Hematopoietic multipotent progenitor cell treated with erythropoietin and hydrocortisone succinate and interleukin-3 and kit ligand, for 8 days (in vitro differentiated cells): ENCODE measurements at places on chromosomes 3 and 15.

DNA sequence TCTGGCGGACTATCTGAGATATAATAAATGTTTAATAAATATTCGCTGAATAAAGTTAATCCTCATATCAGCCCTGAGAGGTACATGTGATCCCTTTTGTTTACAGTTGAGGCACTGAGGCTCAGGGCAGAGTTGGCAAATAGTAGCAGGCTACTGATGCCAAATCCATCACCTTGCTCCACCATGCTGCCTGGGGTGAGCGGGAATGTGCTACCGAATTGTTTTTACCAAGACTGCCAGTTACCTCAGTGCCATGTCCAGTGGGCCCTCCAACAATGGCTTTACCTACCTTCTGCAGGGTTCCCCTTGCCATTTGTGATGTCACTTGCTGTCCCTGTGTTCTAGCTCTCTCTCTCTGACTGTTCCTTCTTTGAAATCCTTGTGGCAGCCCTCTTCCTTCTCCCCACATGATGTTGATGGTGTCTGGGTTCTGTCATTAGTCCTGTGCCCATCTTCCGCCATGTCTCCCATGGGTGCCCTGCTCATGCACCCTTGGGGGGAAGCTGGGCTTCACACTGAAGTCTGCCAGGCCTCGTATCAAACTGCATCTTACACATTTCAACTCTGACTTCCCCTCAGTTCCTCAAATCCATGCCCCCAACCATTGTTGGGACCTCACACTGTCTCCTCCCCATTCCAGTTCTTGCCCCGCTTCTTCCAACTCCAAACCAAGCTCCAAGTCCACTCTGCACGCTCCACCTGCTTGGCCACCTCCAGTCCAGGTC lies 35.4 kb downstream of the SLCO2A1 start:
- DNase-seq, result no peak

DNA sequence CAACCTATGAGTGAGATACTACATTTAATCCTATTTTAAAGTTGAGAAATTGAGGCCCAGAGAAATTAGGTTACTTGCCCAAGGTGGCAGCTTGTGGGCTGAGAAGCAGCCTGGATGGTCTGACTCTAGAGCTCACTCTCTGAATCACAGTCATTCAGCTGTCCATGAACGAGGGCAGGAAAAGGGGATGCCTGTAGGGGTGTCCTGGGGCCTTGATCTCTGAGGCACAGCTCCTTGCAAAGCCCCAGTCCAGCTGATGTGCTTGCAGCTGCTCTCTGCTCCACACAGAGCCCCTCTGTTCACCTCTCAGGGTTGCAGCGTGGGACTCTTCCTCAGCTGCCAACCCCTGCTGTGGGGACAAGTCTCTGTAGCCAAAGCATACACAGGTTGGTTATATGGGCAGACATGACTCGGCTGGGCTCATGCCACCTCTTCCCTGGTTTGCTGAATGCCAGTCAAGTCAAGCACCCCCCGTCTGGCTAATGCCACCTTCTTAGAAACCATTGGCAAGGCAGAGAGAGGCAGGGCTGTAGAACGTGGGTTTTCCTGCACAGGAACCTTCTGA lies 56.8 kb downstream of the GASK1A start:
- no peak for DNase-seq

- DNase-seq, result no peak
Measured at GRCh38 chr3:195040773-195041520, 230.0 kb downstream of the XXYLT1 start.

- DNase-seq, result peak; percentile 60
Measured at GRCh38 chr3:195260280-195260905, 10.6 kb downstream of the XXYLT1 start.

DNA sequence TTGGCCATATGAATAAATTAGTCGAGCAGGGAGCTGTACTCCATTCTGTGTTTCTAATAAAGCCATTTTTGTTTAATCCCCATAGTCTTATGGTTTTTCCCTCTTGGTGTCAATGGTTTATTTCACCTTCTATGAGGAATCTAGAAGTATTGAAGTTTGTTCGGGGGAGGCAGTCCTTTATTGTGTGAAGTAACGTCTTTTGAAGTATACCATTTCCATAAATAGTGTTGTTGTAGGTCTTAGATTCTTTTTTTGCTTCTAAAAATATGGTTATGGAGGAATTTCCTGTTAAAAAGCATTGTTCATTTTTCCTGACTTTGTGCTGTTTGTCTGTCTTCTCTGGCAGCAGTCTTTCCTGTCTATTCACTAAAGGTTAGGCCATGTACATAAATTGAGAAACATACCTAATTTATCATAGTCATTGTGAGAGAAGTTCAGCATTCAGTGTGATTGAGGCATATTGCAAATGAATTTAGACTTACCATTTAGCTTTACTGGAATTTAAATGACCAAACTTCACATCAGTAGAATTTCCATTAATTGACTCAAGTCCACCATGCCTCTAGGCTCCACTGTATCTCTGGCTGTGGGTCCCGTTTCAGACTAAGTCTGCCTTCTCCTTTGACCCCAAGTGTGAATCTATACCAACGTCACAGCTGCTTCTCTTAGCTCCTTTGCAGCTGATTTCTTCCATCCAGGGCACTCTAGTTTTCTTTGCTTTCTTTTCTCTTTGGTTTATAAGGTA lies 37.3 kb downstream of the YEATS2 start:
- no peak for DNase-seq

DNA sequence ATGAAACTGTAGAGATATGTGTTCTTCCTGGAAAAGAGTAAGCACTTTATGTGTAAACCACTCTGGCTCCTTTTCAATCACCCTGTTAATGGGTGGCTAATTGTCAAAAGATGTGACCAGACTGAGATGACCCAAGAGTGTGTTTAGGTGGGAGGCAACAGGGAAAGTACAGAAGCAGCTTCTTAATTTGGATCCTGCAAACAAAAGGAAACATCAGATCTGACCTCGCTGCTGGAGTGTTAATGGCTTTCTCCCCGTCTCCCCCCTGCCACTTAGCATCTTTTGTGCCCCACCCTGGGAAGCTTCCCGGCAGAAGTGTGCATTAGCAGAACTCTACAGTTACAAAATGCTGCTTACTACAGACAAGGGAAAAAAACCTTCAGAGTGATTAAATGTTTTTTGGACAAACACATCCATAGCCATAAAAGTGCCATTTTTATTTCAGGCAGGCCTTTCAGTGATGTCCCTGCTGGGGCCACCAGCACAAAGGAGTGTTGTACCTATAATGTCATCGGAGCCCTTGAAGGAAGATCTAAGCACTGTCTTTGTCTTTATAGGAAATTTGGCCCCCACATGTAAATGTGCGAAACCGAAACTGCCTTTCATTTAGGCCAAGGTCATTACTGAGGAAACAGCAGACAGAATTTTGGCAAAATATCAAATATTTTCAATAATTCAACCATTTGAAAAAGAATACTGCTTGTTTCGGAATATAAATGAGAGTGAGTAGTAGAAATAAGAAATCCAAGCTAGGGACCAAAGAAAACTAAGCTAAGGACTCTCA lies 311.0 kb downstream of the WDR72 start:
- no peak for DNase-seq

DNA sequence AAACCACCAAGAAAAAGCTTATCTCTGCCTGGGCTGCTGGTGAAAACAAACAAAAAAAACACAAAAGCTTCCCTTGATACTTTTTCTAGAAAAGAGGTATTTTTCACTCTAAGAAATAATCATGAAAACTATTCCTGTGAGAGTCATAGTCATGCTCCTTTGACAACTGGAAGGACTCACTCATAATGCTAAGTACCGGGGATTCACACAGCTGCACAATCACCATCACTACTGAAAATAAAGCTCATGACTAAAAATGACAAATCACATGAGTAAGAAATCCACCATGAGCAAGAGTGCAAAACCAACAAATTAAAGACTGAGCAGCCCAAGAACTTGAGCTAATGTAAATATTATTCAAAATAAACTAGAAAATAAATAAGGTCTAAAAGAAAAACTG lies 10.6 kb upstream of the POU1F1 start:
- DNase-seq, result no peak

GRCh38 chr3:125200731-125201139 lies 11.8 kb downstream of the SLC12A8 start:
- no peak for DNase-seq

DNA sequence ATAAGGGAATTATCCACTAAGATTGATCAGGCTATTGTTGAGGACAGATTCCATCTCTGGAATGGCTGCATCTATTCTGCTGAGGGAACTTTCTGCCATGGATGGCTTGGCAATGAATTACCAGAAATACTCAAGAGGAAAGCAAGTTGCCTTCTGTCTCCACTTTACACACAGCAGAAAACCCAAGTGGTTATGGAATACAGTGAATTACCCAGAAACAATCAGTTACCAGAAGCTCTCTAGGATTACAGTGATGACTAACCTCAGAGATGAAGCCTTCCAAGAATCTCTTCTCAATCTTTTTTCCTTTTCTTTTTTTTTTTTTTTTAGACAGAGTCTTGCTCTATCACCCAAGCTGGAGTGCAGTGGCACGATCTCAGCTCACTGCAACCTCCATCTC lies 183.3 kb downstream of the WDR76 start:
- DNase-seq, result no peak

- no peak for DNase-seq
Measured at GRCh38 chr15:101435761-101436160, 53.7 kb downstream of the PCSK6 start.

GRCh38 chr15:77671362-77672056 lies 38.8 kb upstream of the LINGO1 start:
- no peak for DNase-seq

DNA sequence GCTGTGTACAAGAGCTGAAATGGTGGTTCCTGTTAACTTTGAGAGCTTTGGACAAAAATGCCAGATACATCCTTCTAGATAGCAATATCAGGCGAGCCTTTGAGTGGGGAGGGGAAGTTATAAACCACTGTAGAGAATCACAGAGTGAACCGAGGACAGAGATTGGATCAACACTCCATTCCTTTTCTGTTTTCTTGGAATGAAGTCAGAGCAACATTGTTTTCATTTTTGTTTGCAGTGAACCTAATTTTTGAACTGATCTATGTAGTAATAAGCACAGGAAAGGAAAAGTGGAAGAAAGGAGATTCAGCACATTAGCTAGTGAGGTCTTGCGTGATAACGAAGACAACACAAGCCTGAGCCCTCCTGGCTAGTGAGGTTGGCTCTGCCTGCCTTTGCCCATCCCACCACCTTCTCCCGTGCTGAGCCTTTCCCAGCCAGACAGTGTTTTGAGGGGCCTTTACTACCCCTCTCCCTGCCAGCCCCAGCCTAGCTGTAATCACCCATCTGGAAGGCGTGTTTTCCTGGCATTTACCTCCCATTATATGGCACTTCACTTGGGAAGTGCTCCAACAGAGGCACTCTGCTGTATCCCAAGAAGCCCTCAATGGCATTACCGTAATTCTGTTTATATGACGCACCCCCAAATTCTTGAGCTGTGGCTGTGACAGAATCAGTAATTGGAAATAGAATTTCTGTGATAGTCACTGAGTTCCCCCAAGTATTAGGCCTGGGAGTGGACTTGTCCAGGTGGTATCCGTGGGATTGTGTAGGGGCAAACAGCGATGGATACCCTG lies 129.8 kb downstream of the CACNA1D start:
- no peak for DNase-seq

- no peak for DNase-seq
Measured at GRCh38 chr3:195114786-195115599, 156.0 kb downstream of the XXYLT1 start.

- DNase-seq, result no peak
Measured at GRCh38 chr3:34053626-34054025, 255.2 kb downstream of the PDCD6IP start.

DNA sequence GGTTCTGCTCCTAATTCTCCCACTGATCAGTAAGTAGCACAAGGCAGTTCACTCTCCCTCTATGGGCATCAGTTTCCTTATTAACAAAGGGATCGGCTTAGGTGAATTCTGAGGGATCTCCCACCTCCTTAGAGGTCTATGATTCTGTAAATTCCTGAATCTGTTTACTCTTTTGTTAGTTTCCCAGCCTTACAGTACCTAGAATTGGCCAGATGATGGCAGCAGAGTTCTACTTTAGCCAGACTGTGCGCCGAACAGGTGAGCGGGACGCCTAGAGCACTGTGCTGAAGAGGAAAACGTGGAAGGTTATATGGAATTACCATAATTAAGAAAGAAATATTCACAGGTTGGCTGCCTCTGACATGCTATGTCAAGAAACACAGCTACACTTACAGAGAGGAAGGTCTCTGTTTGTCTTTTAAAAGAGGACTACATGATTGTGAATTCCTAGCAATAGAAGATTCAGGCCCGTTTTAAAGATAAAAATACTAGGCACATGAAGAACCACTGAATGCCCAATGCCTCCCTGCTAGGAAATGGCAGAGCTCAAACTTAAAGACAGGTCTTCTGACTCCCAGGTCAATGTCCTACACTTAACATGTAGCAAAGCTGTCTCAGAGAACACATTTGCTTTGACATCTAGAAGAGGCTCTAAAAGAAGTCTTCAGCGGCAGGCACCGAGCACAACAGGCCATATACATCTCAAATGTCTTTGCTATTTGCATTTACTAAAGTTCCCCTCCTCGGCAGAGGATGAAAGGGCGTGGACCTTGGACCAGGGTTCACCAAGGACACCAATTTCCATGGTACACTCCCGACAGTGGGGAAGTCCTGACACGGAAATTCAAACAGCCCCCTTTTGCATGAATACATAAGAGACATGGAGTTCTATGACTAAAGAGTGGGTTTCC lies 259.9 kb downstream of the FGF12 start:
- DNase-seq, result peak; percentile 56

DNA sequence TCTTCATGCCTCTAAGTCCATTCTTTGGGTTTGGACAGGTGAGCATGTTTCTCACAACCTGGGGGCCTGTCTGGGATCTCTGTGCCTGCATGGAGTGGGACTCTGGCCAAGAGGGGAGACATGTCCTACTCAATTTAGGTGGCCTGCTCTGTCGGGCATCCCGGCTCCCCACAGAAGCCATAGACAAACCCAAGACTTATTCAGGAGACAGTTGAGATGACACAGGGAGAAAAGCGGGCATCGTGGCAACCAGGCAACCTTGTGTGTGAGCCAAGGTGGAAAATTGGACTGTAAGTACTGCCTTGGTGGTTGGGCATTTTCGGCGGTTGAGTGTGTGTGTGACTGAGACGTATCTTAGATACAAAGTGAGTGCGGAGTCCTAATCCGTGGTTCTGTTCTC lies 40.5 kb downstream of the PPCDC start:
- no peak for DNase-seq

DNA sequence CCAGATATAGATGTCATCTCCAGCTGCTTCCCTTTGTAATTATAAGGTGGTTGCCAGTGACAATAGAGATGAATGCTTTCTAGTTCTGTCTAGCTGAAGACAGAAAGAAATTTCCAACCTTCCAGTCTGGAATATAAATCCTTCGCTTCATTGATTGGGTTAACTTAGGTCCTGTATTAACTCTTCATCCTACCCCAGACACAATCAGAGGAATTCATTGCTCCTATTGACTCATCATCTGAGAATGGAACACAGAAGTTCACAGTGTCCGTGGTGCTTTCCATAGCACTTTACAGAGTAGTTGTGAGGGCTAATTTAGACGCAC lies 241.4 kb downstream of the NFKBIZ start:
- no peak for DNase-seq

DNA sequence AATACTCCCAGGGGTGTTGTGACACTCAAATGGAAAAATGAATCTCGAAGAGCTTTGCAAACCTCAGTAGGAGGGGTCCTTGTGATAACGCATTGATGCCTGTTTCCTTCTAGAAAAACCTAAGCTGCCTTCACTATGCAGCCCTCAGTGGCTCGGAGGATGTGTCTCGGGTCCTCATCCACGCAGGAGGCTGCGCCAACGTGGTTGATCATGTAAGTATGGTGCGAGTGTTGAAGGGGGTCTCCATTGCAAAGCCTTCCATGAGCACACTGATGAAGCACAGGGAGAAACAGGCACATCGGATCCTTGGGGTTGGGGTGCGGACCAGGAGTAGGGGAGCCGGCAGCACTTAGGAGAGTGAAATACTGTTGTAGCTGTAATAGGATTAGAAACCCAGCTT lies 22.3 kb downstream of the ANKDD1A start:
- DNase-seq, result no peak

- DNase-seq, result no peak
Measured at GRCh38 chr3:14521611-14522010, 18.5 kb downstream of the GRIP2 start.
